ENCODE measurements at places on chromosomes 12 and 14.

- DNase-seq, result no peak
These were observed 135.0 kb upstream of the LRIG3 start for GRCh38 chr12:59055204-59055860.

DNA sequence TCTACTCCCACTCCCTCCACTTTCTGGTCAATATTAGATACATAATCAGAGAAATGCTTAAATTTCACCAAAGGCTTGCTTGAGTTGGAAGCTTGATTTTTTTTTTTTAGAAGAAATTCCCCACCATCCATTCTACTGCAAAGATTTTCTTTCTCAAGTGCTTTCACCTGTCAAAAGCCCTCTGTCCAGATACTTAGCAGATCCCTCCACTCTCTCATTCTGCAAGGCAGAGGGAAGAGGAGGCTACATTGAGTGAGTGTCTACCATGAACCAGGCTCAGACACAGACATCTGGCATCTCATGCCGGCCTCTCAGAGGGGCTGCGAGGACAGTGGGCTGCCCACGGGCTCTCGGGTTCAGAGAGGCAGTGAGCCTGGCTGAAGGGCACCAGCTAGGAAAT is 127.6 kb upstream of the GSC start:
- no peak for DNase-seq

DNA sequence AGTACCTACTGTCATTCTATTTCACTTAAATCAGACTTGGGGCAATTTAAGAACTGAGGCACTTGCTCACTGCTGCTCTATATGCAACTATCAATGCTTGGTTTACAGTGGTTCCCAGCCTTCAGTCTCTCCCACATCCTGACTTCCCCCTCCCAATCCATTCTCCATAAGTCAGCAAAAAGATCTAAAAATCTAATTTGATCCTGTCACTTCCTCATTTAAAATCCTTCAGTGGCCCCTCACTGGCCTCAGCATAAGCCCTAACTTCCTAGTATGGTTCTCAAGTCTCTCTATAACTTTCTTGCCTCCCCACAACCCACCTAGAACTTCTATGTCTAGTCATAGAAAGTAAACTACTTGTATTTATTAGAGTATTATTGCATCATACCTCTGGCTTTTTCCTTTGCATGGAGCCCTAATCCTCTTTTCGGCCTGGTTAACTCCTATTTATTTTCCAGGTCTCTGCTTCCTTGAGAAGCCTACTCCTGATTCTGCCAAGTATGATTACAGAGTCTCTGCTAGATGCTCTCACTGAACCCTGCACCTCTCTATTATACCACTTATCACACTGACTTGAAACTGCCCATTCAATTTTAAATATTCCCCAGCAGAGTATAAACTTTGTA is 130.6 kb downstream of the RALGAPA1 start:
- DNase-seq, result no peak

DNA sequence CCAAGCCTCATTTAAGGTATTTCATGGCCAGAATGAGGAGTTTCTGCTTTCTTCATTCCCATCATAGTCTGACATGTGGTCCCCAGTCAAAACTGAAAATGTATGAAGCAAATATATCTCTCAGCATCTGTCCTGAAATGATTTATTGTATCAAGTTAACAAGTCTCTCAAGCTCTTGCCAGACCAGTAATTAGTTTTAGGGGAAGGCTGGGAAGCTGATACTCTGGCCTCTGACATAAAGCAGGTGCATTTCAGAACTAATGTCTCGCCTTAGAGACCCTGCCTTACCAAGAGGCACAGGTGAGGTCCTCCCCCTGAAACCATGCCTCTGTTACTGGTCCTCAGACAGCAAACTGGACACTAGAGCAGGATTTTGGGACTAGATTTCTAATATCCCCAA is 266.5 kb downstream of the SLC15A4 start:
- DNase-seq, result no peak
